ENCODE measurements at places on chromosomes 3 and 15.

- no peak for DNase-seq
Observed at GRCh38 chr15:79099692-79100091, 9.1 kb upstream of the RASGRF1 start.

DNA sequence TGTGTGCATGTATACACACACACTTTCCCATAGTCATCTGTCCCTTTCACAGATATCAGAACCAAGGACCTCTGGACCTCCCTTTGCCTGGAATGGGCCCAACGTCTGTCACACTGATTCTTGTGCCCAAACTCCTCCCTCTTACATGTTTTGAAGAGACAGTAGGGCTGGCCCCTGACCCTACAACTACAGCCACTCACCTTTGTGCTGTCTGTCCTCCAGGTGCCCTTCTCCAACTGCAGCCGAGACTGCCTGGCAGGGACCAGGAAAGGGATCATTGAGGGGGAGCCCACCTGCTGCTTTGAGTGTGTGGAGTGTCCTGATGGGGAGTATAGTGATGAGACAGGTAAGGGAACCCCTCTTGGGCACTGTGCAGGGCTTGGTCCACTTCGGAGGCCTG lies 43.2 kb upstream of the CSTA start:
- DNase-seq: no peak

DNA sequence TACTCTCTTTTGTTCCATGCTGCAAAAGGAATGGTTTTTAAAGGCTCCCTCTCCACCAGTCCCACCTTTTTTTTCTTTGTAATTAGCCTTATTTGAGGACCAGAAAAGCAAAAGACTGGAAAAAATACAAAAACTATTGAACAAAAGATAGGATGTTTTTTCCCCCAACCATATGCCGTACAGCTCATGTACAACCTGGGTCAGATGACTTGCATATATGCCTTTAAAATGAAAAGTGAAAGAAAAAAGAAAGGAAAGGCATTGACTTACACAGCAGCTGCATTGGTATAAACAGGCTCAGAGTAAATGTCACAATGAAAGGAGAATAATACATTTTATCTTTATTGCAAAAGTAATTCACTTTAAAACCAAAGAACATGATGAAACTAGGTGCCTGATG lies 69.5 kb upstream of the CMC1 start:
- no peak for DNase-seq

DNA sequence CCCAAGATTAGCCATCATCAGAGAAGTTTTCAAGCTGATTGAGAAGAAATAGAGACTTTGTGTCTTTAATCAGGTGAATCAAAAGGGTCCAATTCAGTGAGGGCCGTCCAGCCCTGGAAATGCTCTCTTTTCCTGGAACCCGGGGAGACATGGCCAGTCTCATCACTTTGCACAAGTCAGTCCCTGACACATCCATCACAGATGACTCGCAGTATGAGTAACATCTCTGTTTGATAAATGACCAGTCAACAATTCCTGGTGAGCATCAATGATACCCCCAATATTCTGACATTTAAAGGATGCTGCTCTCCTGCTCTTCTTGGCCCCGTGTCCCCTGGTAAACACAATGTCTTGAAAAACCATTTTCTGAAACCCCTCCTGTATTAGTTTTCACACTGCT lies 26.7 kb downstream of the C3orf20 start:
- no peak for DNase-seq

DNA sequence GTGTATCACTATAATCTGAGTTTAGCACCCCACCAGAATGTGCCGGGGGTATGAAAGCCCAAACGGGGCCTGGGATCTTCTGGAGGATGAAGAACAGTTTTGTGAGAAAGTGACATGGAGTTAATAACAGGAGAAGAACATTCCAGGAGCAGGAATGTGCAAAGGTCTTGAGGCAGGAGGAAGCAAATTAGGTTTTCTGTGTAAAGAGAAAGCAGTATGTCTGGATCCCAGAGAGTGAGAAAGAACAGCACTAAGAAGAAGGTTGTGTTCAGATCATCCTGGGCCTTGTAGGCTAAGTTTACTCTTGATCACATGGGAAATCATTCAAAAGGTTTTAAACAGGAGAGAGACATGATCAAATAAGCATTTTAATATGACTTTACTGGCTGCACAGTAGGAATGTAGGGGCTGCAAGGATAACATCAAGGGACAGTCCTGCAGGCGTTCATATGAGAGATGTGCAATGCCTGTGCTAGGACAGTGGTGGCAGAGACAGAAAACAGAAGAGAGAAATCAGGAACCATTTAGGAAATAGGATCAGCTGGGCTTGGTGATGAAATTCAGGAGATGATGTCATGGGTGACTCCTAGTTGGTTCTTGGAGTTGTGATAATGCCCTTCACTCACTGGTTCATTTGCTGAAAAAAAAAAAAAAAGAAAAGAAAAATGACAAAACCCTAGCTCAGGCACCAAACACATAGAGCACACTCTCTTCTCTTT lies 113.5 kb downstream of the TNIK start:
- DNase-seq: no peak

DNA sequence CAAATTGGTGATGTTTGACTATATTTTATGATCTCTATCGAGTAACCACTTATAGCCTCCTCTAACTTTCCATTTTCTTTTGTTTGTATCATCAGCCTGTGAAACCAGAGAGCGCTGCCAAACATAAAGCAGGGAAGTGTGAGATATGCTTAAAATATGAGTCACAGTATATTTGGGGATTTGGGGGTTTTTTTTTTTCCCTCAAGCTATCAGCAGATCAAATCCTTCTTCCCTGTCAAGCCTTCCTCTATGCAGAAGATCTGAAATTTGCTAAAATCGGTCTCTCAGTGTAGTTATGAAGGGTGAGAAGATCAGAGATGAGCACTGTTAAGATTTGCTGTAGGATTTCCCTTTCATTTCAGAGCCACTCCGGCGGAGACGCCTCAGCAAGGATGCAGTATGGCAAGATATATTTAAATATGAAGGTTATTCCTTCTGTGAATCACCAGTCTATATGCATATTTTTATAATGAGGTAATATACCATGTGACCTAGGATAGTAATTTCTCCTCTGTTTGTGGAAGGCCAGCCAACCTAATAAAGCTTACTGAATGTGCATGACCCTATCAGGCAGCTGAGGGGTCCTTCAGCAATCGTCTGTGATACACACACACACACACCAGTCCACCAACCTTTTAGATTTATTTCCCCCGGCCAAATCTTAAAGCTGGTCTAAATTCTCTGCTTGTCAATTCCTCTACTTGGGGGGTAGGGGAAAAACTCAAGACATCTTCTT lies 474.1 kb downstream of the FOXP1 start:
- DNase-seq: no peak

DNA sequence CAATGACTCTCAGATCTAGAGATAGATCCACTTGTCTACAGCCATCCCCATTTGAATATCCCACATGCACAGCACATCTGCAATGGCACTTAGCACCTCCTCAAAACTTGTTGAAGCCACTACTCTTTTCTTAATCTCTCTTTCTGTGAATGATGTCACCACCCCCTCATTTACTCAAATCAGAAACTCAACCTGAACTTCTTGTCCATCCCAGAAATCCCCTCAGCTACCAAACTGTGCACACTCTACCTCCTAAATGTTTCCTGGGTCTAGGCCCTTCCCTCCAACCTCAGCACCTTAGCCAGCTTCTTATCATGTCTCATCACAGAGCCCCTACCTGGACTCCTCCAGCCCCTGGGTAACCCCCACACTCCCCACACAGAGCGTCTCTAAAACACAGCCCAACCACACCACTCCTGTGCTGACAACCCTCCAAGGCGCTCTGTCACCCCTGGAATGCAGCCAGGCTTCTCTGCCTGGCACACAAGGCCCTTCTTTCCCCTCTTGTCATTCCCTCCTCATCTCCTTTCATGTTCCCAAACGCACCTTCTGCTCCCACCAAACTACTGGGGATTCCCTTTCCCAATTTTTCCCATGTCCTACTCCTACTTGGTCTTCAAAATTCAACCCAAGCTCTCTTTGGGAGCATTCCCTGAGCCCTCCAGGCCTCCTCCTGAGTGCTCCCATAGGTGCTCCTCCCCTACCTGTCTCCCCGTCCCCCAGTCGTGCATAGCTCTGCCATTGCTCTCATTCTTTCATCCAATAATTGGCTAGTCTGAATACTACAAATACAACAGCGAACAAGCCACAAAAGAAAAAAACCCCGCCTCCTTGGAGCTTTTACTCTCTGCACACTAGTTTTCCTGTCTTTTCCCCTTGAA lies 39.8 kb upstream of the ZBTB38 start:
- DNase-seq: no peak

GRCh38 chr3:141065258-141065657 lies 14.1 kb downstream of the SPSB4 start:
- no peak for DNase-seq

- DNase-seq: no peak
Observed at GRCh38 chr3:133475245-133476010, 75.6 kb downstream of the BFSP2 start.

DNA sequence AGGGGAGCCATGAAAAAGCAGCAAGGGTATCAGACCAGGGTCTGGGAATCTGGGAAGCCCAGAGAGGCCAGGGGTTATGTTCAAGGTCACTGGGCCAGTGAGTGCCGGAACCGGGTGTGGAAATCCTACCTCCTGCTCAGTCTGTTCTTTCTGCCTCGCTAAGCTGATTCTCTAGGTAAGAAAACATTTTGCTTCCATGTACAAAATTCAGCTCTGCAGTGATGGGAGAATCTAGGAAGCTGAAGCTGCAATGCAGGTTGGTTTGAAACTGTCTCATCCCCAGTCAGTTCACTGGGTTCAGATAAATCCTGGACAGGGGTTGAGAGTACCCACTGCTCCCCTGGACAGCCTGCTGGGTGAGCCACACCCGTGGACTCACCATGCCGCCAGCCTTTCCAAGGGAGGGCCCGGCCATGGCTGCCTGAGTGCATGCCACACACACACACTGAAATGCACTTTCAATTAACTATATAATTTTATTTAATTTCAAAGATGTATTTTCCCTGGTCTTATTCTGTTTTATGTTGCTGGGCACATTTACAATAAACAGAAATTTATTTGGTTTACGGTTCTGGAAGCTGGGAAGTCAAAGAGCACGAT lies 108.4 kb downstream of the CORO2B start:
- no peak for DNase-seq

DNA sequence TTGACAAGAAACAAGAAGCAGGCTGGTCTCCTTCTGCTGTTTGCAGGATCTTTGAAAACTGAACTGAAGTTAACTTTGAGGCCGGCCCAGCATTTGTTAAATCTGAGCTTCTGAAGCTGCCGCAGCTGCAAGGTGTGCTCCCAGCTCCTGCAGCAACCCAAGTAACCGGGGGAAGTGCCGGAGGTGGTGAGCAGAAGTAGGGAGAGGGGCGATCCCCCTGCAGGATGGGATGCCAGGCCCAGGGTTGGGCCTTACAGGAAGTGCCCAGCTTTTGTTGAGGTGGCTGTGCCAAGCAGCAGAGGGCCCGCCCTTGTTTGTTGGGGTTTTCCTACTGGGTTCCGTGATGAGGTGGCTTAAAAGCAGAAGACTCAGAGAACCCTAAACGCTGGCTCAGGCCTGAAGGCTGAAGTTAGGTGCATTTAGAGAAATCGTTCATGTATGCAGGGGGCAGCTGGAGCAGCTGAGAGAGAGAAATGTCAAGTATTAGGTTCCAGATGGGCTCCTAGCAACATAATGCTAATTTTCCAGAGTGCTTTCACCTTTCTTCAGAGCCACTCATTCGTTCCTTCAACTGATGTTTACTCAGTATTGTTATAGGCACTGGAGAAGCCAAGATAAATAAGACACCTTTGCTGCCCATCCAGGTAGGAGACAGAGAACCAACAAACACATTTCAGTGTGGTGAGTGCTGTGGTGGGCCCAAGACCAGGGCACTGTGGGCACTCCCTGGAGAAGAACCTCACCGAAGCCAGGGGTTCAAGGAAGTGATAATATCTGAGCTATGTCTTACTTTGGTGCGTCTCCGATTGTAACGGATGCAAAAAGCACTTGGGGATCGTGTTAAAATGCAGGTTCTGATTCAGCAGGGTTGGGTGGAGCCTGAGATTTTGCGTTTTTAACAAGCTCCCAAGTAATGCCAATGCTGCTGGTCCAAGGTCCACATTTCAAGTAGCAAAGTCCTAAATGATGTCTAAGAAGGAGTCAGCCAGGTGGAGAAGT lies 42.2 kb upstream of the PLCL2 start:
- DNase-seq: no peak

DNA sequence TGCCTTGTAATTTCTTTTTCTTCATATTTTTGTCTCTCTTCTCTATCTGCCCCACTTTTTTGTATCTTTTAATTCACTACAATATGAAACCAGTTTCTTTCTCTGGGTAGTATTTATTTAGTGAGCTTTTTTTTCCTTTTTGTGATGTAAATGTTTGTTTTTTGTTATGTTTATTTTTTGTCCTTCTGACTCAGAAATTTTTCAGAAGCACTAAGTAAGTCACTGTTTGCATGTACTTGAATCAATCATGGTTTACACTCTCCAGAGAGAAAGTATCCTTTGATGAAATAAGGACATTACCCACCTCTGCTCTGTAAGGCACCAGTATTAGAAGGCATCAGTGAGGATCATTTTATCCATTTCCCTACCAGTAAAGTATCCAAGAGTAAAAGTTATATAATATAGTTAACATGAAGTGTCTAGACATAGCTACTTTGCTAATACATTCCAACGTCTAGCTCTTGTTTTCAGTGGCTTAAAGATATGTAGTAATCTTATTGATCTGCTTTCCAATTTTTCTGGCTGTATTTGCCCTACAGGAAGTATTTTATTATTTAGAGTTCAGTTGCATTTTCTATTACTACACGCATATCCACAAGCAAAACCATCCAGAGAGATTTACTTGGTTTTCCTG lies 25.4 kb downstream of the FILIP1L start:
- DNase-seq: no peak

GRCh38 chr15:59105854-59106253 lies 908 bp downstream of the CCNB2 start:
- DNase-seq: no peak

- no peak for DNase-seq
Observed at GRCh38 chr15:63749330-63749942, 84.3 kb downstream of the HERC1 start.

DNA sequence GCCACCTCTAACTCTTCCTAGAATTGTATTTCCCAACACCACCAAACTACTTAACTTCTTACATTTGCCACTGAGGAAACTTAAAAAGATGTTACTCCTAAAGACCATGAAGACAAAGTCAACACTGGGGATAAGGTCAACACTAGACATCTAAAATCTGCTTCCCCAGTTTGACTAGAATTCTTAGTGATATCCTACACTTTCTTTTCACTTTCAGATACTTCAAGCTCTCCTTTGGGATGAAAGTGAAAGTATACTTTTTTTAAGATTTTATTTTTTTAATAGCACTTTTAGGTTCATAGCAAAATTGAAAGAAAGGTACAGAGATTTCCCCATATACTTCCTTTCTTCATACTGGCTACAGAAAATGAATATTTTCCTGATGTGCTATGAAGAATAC lies 32.6 kb downstream of the GOLIM4 start:
- DNase-seq: no peak
